ENCODE measurements at places on chromosomes 12 and 14. TPM values are rescaled to one million over a fixed set of nuclear protein-coding genes. Genes with fewer than 3 reads are reported as not detected.
A peak's percentile ranks its signal among the peaks of the same experiment; 100 is the strongest.

DNA sequence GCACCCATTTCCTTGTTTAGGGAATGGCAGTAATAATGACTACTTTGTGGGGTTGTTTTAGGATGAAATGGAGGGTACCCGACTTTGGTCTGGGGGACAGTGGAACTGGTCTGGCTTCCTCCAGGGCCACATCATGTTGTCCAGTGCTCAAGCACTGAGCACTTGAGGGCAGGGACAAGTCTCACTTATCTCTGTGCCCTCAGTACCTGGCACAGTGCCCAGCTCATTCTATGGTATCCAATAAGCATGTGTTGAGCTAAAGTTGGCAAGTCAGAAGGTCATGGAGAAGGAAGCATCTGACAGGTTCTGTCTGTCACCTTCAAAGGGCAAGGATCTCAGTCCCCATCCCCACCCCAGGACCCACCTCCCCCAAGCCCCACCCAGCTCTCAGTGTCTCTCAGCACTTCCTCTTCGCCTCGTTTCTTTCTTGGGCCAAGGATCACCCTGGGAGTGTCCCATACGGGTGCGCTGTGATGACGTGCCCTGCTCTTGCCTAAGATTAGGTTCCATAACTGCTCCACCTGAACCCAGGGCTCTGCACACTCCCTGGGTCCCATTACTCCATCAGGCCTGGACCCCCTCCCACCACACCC is 24.3 kb upstream of the TMEM106C start:
- H3K27me3 ChIP-seq, result no peaks in the 10 kb centered on the region
- H3K4me1 ChIP-seq, result peaks cover 6% of the 10 kb centered on the region
- H3K4me3 ChIP-seq, result no peak overlapping the region
- DNase-seq, result no peak

DNA sequence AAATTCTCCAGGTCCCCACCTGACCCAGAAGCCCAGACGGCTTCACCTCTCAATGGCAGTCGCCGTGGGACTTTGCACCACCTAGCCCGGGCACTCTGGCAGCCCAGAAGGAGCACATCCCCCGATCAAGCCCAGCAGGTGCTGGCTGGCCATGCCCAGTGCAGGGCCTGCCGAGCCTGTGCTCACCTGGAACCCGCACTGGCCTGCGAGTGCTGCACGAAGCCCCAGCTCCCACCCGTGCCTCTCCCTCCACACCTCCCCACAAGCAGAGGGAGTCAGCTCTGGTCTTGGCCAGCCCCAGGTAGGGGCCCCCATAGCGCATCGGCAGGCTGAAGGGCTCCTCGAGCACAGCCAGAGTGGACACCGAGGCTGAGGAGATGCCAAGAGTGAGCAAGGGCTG is 144.5 kb downstream of the NUBPL start:
- H3K4me1 ChIP-seq, result no peaks in the 10 kb centered on the region
- H3K36me3 ChIP-seq, result no peaks in the 10 kb centered on the region
- no peak overlapping the region for H3K4me3 ChIP-seq
- no peak overlapping the region for H3K27ac ChIP-seq
- no peak for DNase-seq

- H3K36me3 ChIP-seq, result no peaks in the 10 kb centered on the region
- no peak overlapping the region for H3K4me3 ChIP-seq
- DNase-seq, result no peak
- H3K4me1 ChIP-seq, result no peaks in the 10 kb centered on the region
- H3K27me3 ChIP-seq, result no peaks in the 10 kb centered on the region
- no peak overlapping the region for H3K27ac ChIP-seq
Observed at GRCh38 chr12:121872546-121873215, 14.0 kb upstream of the HPD start.

DNA sequence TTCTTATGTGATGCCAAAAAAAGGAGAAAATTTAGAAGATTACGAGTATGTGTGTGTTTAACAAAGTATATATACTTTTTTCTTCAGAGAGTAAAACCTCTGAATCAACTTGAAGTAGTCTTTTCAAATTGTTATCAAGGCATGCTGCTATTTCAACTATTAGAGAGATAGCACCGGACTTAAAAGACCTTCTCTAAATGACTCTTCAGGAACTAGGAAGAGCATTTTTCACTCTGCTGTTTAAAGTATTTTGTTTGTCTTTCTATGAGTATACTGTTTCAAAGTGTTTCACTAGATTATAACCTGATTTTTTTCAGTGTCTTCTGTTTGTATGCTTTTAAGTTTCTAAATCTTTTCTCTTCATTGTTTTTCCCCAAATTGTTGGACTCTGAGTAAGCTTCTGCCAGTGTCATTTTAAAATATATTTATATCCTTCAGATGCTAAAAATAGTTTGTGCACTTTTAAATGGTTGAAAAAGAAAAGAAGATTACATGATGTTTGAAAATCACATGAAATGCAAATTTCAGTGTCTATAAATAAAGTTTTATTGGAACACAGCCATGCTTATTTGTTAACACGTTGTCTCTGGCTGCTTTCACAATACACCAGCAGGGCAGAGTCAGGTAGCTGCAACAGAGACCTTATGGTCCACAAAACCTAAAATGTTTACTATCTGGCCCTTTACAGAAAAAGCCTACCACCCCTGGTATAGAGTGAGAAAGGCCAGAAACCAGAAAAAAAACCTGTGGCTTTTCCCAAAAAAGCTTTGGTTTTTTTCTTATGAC is 21.3 kb downstream of the CRADD start:
- peak; percentile 73 for DNase-seq
- H3K36me3 ChIP-seq, result no peaks in the 10 kb centered on the region
- H3K27ac ChIP-seq, result peak overlapping the region; percentile 93
- peaks cover 44% of the 10 kb centered on the region for H3K4me1 ChIP-seq

GRCh38 chr12:53988541-53989226 is 3.7 kb downstream of the HOXC10 start:
- H3K27me3 ChIP-seq, result no peaks in the 10 kb centered on the region
- H3K4me1 ChIP-seq, result peaks cover 37% of the 10 kb centered on the region
- no peak for DNase-seq
- no peak overlapping the region for H3K27ac ChIP-seq
- no peaks in the 10 kb centered on the region for H3K36me3 ChIP-seq

GRCh38 chr14:50047274-50047676 is 69.1 kb downstream of the VCPKMT start:
- peaks cover 46% of the 10 kb centered on the region for H3K4me1 ChIP-seq
- DNase-seq, result peak; percentile 74
- no peaks in the 10 kb centered on the region for H3K27me3 ChIP-seq

DNA sequence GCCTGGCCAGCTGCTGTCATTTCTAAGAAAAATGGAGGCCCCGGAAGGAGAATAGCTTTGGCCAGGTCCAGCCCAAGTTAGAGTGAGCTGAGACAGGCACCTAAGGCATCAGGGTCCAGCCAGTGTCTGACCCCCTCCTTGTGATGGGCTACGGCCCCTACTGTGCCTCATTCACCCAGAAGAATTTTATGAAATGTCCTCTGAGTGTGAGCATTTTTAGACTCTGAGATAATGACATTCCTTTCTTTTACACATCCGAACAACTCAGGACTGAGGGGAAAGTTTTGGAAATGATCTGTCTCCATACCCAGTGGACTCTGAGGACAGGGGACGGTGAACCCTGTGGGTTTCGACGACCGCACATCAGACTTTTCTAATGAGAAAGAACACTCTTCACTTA is 50.4 kb downstream of the SLC24A4 start:
- DNase-seq, result no peak
- no peaks in the 10 kb centered on the region for H3K4me1 ChIP-seq
- H3K27me3 ChIP-seq, result no peaks in the 10 kb centered on the region

DNA sequence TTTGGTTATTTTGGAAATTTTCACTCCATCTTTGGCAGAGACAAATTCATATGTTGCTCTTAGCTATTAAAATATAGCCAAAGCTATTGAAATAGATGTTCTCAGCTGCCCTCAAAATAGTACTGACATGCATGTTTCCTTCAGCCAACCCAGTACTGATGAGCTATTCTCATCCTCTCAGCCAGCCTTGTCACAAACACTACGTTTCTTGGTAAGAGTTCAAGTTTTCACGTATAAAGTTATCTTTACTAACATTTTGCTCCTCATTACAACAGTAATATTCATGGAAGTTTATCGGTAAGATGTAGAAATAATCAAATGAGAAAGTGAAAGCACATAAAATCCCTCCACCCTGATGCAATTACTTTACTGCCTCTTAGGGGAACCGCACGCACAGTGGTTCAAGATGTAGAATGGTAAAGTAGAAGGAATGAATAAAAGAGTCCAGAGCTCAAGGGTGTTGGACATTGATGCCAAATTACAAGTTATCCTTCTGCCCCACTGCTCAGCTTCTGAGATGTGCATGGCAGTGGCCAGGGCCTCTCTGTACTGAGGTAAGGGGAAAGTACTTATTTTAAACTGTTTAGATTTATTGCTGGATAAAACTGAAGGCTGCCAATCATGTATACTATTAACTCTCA is 20.7 kb downstream of the GCH1 start:
- H3K27ac ChIP-seq, result no peak overlapping the region
- no peaks in the 10 kb centered on the region for H3K27me3 ChIP-seq
- no peaks in the 10 kb centered on the region for H3K4me1 ChIP-seq
- H3K36me3 ChIP-seq, result no peaks in the 10 kb centered on the region
- DNase-seq, result no peak

GRCh38 chr12:11741434-11742092 is 92.1 kb downstream of the ETV6 start:
- H3K4me1 ChIP-seq, result no peaks in the 10 kb centered on the region
- H3K27me3 ChIP-seq, result no peaks in the 10 kb centered on the region
- H3K36me3 ChIP-seq, result no peaks in the 10 kb centered on the region
- no peak overlapping the region for H3K27ac ChIP-seq

GRCh38 chr12:26768611-26769603 is 64.1 kb downstream of the ITPR2 start:
- H3K4me1 ChIP-seq, result peaks cover 12% of the 10 kb centered on the region
- H3K27me3 ChIP-seq, result no peaks in the 10 kb centered on the region
- peak overlapping the region; percentile 17 for H3K27ac ChIP-seq
- no peaks in the 10 kb centered on the region for H3K36me3 ChIP-seq
- H3K4me3 ChIP-seq, result no peak overlapping the region

- no peak overlapping the region for H3K4me3 ChIP-seq
- no peaks in the 10 kb centered on the region for H3K36me3 ChIP-seq
- no peak for DNase-seq
- no peak overlapping the region for H3K27ac ChIP-seq
- H3K4me1 ChIP-seq, result no peaks in the 10 kb centered on the region
Observed at GRCh38 chr12:5094551-5094950, 50.9 kb downstream of the KCNA5 start.

DNA sequence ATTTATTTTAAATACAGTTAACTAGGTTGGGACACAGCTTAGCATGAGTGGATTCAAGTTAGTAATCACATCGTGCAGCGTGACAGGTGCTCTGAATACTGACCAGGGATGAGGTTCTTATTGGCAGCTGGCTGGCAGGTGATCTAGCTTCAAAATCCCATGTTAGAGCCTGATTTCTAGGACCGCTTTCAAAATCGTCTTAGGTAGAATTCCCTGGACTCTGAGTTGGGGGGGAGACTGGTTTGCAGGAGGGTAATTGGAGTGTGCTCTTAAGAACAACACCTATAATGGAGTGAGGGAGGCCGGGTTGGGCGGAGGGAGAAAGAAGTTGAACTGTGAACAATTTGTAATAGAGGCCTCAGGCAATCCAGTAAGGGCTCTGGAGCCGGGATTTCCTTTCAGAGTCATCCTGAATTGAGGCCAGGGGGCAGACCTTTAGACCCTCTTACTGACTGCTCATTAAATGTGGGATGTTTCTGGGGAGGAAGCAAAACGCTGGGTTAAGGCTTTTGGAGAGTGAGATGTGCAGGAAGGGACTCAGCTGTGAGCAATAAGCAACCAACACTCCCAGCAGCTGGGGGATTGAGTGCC is 874 bp upstream of the YARS2 start:
- no peak for DNase-seq
- H3K27me3 ChIP-seq, result no peaks in the 10 kb centered on the region
- peaks cover 16% of the 10 kb centered on the region for H3K4me1 ChIP-seq
- peaks cover 5% of the 10 kb centered on the region for H3K36me3 ChIP-seq
- peak overlapping the region; percentile 94 for H3K27ac ChIP-seq

GRCh38 chr12:4857472-4858291 is 52.0 kb upstream of the KCNA1 start:
- H3K27ac ChIP-seq, result no peak overlapping the region
- peak; percentile 74 for DNase-seq
- no peaks in the 10 kb centered on the region for H3K36me3 ChIP-seq
- 0 out of 2 replicates have a peak, but pooled peaks cover 3% of the 10 kb centered on the region for H3K4me1 ChIP-seq
- 0 out of 2 replicates have a peak overlapping the region, but pooled peaks have one; percentile 6 for H3K4me3 ChIP-seq

DNA sequence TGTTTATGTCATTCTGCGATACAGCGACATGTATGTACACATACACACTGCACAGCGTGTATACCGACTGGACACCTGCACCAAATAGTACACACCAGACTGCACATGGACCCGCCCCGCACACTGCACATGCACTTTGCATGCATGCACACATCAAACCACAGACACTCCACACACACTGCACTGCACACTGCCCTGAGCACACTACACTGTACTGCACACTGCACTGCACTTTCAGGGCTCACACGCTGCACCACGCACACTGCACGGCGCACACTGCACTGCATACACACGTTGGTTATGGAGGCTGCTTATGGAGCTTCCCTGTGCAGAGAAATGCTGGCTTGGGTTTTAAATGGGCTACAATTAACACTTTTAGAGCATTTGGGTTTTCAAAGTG is 1.6 kb downstream of the PAPLN start:
- no peak overlapping the region for H3K4me3 ChIP-seq
- DNase-seq, result no peak
- H3K4me1 ChIP-seq, result peaks cover 33% of the 10 kb centered on the region
- no peaks in the 10 kb centered on the region for H3K27me3 ChIP-seq

DNA sequence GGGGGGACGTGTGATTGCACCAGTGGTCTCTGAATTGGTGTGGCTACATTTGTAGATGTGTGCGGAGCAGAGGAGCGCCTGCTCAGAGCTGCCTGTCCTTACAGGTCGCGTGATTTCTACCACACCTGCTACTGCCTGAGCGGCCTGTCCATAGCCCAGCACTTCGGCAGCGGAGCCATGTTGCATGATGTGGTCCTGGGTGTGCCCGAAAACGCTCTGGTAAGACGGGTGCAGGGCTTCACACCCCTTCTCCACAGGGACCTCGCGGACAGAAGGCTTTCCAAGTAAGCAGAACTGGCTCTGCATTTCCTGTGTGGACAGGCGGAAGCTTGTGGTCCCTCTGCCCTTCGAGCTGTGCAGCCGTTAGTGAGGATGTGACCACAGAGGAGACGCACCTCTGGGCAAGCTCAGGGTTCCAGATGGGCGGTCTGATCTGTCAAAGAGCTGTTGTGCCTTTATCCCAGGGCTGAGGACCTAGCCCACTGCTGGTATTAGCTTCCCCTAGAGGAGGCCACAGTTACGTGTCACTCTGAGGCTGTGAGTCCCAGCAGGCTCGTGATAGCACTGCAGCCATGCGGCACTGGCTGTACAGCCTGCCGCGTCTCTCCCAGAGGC is 47.7 kb downstream of the MAX start:
- H3K36me3 ChIP-seq, result no peaks in the 10 kb centered on the region
- H3K4me1 ChIP-seq, result peaks cover 7% of the 10 kb centered on the region
- H3K4me3 ChIP-seq, result no peak overlapping the region
- no peak for DNase-seq
- H3K27me3 ChIP-seq, result no peaks in the 10 kb centered on the region
- no peak overlapping the region for H3K27ac ChIP-seq

KRT7 gene
- total RNA-seq, result 13.9 TPM

SLC11A2 gene
- 97.2 TPM for total RNA-seq

RERGL gene
- not detected for total RNA-seq

MDGA2 gene
- total RNA-seq, result not detected

TMPRSS12 gene
- not detected for total RNA-seq

RAD9B gene
- 3.8 TPM for total RNA-seq

Data from Caco-2 (cell line).